Neural crest cell (in vitro differentiated cells): ENCODE measurements at places on chromosomes 2 and 18.

- DNase-seq: no peak
Observed at GRCh38 chr2:237968048-237968862, 1.4 kb downstream of the UBE2F start.

GRCh38 chr2:134282629-134283400, 28.9 kb downstream of the MGAT5 start:
- no peak for DNase-seq

GRCh38 chr2:85702172-85702571, 8.0 kb downstream of the GNLY start:
- no peak for DNase-seq

- DNase-seq: no peak
Observed at GRCh38 chr2:46076251-46076650, 221.0 kb upstream of the EPAS1 start.

GRCh38 chr2:134461511-134461910, 207.6 kb downstream of the MGAT5 start:
- DNase-seq: no peak
